ENCODE measurements at places on chromosomes 3 and 15.

DNA sequence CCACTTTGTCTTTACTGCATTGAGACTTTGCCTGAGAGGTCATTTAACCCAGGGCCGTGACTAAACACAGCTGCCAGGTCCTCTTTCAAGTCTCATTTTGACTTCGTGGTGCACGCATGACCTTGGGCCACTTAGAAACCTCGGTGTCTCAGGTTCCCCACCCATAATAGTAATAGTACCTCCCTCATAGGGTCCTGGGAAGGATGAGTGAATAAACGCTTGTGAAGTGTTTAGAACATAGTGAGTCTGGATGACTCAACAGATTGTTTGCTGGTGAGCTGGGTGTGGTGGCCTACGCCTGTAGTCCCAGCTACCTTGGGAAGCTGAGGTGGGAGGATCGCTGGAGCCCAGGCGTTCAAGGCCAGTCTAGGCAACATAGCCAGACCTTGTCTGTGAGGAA, 56.3 kb downstream of the BDH1 start:
- no peak for DNase-seq

GRCh38 chr15:67779549-67780111, 45.7 kb upstream of the SKOR1 start:
- no peak for DNase-seq

- no peak for DNase-seq
Observed at GRCh38 chr15:70463453-70463834, 299.9 kb downstream of the UACA start.

DNA sequence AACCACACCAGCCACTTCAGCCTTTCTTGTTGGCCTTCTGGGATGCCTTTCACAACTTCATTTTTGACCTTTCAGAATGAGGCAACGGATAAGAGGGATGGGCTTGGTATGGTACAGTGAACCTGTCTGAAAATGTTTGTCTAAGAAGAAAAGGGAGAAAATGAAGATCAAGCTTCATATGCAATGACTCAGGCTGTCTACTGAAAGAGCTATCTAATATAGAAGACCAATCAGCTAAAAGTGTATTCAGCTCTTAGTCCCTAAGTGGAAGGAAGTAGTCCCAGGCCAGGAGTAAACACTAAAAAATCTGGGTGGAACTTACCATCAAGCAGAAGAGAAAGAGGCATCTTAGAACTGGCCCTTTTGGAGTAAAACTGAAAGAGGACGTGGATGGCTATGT, 12.2 kb upstream of the UPK1B start:
- no peak for DNase-seq

DNA sequence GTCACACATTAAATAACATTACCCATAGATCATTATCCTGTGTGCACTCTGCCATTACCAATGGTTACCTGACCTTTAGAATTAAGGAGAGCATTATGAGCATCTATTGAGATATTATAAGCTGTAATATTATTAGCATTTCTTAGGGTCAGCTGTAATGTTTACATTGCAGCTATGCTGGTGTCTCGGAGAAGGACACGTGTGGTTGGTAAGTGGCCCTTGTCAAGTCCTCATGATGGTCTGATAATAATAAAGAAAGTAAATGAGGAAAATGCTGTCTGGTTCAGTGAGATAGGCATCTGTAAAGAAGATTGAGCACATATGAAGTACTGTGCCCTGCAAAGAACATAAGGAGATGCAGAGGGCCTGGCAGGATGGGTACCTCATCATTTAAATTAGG, 71.7 kb upstream of the ARL6 start:
- no peak for DNase-seq

GRCh38 chr15:41501191-41501917, 7.7 kb downstream of the ITPKA start:
- no peak for DNase-seq

DNA sequence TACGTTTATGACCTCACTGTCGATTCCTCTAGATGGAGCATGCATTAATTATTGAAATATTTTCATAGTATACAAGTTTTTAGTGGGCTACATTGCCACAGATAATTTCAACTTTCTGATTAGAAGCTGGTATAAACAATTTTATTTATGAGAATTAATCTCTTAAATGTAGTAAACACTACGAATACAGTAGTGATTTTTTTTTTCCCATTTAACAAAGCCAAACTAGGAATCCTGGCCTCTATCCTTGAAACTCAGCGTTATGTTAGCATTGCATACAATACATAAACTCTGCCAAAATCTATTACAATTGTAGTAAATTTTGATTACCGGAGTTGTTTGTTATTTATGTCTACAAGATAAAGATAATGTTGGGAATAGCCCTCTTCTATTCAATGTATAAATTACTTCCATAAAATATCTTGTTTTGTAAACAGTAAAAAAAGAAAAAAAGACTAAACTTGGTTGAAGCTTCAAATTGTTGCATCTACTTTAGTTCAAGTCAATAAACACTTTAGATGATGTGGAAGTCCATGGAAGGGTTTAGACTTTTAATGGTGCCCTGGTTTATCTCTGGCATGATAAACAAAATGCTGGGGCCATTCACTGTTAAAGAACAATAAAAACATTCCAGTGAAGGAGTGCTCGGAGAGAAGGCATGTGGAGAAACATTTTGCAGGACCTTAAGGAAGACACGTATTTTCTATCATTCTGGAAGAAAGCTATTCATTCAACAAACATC, 77.3 kb upstream of the NR2F2 start:
- DNase-seq, result no peak

GRCh38 chr15:63672775-63673174, 75.6 kb downstream of the FBXL22 start:
- no peak for DNase-seq

DNA sequence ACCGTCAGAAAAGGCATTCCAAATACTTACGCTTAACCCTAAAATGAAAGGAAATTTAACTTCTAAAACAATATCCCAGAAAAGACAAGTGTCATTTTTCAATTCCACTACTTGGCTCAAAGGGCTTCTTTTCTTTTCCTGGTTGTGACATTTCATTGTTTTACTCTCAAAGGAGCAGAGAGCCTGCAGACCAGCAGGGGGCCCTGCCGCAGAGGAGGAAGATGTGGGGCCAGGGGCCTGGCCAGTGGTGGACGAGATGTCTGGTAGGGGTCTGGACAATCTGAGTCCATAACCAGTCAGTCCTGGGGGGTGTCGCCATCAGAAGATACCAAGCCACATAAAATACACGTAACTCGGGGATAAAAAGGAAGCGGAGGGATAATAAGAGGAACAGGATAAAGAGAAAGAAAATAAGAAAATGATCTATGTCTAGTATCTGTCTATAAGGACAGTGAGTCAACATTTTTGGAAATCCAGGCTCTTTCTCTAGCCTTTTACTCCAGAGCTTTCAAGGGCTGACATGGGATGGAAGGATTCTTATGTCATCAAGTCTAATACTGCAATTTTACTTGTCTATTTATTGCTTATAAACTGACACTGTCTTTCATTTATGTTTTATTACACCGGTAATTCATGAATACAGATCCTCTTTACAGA, 54.2 kb upstream of the ARHGEF3 start:
- DNase-seq, result peak; percentile 52

DNA sequence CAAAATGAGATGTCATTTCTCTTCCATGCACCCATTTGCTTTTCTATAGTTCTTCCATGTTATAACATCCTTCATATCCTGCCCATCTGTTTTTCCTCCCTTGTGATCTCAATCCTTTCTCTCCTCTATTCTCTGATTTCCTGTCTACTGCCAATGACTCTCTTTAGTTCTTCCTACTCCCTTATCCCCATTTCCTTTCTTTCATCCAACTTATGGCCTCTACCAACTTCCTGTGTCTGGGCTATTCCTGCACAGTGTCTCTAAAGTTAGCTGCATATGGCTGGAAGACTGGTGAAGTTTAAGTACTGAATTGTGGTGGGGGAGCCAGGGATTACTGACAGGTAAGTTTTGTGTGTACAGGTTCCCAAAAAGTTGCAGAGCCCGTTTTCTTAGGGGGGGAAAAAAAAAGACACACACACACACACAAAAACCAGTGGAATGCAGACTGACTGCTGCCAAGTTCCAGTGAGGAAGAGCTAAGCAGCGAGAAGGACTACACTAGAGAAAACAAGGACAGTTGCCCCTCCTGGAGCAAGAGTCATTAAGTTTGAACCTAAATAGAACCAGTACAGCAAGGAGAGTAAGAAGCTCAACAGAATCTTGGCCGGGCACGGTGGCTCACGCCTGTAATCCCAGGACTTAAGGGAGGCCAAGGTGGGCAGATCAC, 28.8 kb downstream of the XRN1 start:
- DNase-seq, result no peak

GRCh38 chr3:113626503-113627371, 69.7 kb downstream of the USF3 start:
- DNase-seq, result no peak

DNA sequence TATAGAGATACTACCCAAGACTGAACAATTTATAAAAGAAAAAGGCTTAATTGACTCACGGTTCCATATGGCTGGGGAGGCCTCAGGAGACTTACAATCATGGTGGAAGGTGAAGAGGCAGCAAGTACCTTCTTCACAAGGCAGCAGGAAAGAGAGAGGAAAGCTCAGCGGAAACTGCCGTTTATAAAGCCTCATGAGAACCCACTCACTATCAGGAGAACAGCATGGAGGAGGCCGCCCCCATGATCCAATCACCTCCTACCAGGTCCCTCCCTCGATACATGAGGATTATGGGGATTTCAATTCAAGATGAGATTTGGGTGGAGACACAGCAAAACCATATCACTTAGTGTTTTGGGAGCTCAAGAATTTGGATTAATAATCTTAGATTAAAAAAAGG, 240.2 kb downstream of the UACA start:
- DNase-seq, result no peak

DNA sequence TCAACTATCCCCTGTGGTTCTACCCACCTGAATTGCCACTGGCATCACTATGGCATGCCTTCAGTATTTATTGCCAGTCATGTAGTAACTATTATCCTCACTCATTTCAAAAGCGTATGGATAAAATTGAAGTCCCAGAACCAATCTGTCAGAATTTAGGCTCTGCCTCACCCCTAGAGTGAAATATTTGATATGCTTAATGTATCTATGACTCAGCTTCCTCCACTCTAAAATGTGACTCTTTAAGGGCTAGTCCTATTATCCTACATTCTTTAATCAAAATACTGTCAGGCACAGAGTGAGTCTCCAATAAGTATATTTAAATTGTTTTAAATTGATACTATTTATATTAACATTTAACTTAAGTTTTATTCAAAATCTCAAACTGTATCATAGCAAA, 27.6 kb downstream of the ARPP21 start:
- no peak for DNase-seq

DNA sequence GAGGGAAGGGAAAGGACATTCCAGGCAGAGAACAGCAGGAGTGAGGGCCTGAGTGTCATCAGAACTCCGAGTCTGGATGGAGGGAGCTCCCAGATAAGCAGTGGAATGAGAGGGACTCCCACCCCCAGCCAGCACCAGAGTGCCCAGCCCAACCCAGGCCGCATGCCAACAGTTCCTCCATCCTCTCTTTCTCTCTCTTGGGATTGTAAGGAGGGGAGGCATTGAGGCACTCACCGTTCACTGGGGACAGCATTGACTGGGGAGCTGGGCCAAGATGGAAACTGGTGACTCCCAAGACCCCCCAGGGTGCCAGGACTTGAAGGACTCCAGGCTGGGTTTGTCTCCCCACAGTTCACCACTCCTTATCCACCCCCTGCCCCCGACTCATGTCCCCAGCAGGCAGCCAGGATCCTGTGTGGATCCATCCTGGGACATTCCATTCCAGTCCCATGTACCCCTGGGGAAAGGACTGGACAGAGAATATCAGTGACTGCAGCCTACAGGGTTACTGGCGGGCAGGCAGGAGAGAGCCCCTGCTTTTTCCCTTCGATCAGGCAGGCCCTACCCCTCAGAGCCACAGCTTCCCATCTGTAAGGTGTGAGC, 15.7 kb downstream of the PTH1R start:
- DNase-seq, result no peak

GRCh38 chr3:46719044-46719565, 1.4 kb upstream of the PRSS50 start:
- no peak for DNase-seq

- no peak for DNase-seq
Observed at GRCh38 chr3:141655801-141656200, 82.3 kb upstream of the RNF7 start.

DNA sequence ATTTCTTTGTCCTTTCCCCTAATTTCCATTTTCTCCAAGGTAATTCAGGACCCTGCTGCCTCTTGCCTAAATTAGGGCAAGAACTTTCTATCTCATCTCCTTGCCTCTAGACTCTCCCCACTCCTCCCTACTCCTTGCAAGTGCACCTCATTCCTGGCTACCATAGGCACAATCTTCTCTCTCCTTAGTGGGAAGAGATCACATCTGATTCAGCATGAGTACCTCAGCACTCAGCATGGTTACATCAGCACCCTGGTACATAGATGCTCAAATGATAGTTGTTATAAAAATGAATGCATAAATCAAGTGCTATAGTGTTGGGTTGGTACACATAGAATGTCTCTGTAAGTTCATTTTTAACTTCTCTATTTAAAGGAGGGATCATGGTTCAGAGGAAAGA, 313.4 kb upstream of the RASGRP1 start:
- DNase-seq, result no peak

GRCh38 chr3:58352626-58353025, 19.9 kb downstream of the PXK start:
- DNase-seq, result no peak

GRCh38 chr3:137763594-137763938, 549 bp upstream of the SOX14 start:
- DNase-seq, result no peak

DNA sequence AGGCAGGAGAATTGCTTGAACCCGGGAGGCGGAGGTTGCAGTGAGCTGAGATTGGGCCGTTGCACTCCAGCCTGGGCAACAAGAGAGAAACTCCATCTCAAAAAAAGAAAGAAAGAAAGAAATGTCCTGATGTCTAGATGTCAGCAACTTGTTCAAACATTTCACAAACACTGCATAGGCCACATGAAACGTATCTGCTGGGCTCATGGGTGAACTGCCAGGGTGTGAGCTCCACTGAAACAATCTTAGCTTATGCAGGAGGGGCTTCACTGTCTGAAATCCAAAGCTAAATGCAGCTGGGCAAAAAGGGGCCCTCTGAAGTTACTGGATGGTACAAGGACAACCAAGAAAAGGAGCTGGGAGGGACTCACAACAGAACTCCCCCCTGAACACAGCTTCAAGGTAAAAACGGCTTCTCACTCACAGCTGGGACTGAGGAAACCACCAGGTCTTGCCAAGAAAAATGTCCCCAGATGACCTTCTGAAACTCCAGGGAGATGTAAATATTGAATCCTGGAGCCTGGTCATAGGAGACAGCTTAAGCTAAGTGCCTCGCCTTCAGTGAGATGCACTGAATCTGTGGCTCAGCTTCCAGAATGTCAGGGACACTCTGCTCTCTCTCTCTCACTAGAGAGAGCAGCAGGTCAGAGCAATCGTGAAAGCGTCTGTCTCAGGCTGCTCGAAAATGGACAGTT, 31.9 kb downstream of the SEC61A1 start:
- no peak for DNase-seq
